ENCODE measurements at places on chromosomes 2 and 18.

- no peak for DNase-seq
Observed at GRCh38 chr2:176484838-176485237, 215.6 kb downstream of the MTX2 start.

- no peak for DNase-seq
Observed at GRCh38 chr2:237465515-237466148, 21.4 kb upstream of the MLPH start.

DNA sequence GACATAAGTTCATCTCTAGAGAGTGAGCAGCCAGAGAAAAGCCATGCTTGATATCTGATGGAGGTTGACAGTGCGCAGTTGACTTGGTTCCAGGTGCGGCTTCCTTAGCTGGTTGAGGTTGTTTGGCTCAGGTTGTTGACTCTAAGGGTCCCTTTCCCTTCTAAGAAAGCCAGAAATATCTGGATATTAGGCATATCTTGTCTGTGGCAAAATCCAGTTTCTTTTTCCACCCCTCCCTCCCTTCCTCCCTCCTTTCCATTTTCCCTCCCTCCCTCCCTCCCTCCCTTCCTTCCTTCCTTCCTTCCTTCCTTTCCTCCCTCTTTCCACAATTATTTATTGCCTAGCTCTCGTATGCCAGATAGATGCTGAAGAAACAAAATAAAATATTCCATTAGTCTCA lies 82.6 kb upstream of the TNP1 start:
- no peak for DNase-seq

- no peak for DNase-seq
Observed at GRCh38 chr2:59899692-59900091, 653.8 kb downstream of the BCL11A start.

DNA sequence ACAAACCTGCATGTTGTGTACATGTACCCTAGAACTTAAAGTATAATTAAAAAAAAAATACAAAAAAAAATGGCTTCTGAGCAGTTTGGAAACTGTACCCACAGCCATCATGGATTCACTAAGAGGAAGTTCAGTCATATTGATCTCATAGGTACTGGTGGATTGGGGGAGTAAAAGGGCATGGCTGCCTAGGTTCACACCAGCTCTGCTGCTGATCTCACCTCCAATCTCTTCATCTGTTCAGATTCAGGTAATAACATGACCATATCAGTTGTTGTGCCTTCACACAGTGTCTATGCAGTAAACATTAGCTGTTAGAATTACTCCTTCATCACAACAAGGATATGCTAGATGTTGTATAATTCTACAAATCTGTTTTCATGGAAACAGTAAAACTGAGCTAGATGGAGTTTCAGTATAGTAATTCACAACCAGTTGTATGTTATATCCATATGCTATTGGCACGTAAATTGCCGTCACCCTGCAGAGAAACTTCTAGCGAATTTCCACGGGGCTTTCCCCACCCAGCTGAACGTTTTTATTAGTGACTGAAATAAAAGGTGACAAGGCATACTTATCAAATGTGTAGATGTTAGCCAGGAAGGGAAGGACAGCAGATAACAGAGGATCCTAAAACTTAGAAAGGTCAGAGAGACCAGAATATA lies 59.3 kb upstream of the ITM2C start:
- no peak for DNase-seq

DNA sequence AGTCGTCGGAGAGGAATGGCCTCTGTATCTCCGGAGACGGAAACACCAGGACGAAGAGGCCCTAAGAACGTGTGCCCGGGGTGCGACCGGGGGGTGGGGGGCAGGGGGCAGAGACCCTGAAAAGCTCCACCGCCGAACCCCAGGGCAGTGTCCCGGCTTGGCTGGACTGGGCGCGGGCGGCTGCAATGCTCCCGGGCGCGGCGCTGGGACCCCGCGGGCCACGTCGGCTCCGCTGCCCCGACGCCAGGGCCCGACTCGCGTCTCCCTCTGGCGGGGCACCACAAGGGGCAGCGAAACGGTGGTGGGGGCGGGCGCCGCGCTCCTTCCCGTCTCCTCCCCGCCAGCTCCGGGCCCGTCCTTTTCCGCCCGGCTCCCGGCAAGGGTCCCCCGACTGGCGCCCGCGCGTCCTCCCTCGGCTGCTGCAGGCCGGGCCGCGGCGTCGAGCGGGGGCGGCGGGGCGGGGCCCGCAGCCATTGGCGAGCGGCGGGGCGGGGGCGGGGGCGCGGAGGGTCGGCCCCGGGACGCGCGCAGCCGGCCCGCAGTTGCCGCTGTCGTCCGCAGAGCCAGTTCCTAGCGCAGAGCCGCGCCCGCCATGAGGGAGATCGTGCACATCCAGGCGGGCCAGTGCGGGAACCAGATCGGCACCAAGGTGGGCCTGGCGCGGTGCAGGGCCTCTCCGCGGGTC lies at the start of gene TUBB6:
Gene TUBB6, plus strand, starts transcription at position 541 of the 685 bp plus-strand sequence. Its CDS starts 52 bp downstream, at position 593.
- DNase-seq, result no peak

GRCh38 chr2:9403924-9404323 lies 19.4 kb downstream of the ITGB1BP1 start:
- DNase-seq, result no peak

DNA sequence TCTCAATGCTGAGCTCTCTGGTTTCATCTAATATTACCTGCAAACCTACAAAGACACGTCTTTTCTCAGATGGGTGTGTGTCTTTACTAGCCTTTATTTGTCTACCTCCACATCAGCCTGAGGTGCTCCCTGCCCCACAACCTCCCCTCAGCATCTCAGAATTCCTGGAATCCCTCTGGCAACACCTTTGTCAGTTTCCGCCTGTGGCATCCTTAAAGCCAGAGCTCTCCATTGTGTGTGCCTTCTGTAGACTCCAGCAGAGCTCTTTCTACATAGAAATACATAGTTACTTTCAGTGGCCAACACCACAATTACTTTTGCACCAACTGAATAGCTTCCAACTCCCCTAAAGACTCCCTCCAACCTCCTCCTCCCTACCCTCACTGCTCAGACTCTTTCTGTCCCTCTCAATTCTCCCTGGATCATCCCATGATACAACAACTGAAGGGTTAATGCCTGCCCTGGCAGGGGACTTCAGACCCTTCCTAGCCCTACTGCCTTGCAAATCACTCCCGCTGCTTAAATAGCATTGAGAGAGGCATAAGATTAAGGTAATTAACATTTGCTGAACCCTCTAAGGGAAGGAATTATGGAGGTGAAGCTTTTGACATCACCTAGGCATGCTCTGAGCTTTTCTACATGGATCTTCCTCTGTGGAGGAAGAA lies 39.6 kb upstream of the RMDN2 start:
- no peak for DNase-seq

DNA sequence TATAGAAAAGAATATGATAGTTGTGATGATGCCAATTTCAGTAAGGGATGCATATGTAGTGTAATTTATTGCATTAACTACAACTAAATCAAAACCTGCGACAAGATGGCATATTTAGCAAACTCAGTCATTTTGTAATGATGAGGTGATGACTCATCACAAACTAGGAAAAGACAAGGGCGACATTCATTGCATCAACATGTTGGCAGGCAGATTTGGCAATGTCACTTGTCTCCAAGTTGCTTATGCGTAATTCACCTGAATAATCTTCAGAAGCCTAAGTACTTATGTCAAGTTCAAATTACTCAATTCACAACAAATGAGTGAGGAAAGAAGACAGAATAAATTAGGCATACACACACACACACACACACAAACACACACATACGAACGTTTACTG lies 273.2 kb upstream of the RGPD4 start:
- DNase-seq, result no peak

DNA sequence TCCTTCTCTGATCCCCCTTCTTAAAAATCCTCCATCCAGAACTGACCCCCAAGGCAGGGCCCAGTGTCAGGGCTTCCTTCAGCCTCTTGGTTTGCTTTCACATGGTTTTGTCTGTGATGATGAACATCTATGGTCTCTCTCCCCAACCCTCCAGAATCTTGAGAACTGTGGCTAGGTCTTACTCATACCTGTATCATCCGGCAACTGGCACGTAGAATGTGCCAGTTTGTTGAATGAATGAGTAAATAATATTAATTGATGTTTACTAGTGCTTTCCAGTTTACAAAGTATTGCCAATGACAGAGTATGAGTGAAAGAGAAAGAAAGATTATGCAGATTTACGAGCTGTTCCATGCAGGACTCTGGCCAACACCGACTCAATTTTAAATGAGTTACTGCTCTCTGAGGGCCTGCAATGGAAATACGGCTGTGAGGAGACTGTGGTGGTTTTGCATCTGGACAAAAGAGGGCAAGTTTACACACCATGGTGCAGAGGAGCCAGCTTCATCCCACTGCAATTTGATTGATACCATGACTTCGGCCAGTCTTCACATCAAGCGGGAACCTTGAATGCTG lies 29.9 kb upstream of the TRIB2 start:
- DNase-seq, result no peak

DNA sequence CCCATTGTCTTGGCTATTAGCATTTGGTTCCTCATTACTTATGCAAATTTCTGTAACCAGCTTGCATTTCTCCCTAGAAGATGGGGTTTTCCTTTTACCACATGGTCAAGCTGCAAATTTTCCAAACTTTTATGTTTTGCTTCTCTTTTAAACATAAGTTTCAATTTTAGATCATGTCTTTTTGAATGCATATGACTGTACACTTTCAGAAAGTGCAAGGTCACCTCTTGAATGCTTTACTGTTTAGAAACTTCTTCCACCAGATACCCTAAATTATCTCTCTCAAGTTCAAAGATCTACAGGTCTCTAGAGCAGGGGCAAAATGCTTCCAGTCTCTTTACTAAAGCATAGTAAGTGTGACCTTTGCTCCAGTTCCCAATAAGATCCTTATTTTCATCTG lies 837.6 kb upstream of the NXPH2 start:
- no peak for DNase-seq

- no peak for DNase-seq
Observed at GRCh38 chr2:196440413-196440812, 199.1 kb upstream of the CCDC150 start.

GRCh38 chr18:27824841-27825681 lies 351.9 kb downstream of the CDH2 start:
- no peak for DNase-seq

GRCh38 chr2:172905937-172906811 lies 169.5 kb upstream of the MAP3K20 start:
- no peak for DNase-seq

DNA sequence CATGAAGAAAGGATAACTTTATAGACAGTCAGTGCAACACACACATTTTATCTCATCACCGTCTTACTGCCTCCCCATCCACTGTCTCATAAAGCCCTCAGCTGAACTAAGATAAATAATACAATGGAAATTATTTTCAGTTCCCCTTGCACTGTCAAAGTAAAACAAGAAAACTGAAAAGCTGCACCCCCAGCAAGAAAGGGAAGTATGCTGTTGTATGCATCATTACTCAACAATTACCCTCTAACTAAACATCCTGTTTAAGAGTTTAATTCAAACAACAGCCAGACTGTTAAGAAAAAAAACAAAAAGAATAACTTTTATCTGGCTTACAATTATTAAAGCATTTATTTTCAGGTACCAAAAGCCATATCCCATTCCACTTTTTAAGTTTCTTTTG lies 25.0 kb downstream of the MPPE1 start:
- DNase-seq, result no peak

GRCh38 chr18:51915176-51915575 lies 424.8 kb upstream of the DCC start:
- DNase-seq, result no peak

DNA sequence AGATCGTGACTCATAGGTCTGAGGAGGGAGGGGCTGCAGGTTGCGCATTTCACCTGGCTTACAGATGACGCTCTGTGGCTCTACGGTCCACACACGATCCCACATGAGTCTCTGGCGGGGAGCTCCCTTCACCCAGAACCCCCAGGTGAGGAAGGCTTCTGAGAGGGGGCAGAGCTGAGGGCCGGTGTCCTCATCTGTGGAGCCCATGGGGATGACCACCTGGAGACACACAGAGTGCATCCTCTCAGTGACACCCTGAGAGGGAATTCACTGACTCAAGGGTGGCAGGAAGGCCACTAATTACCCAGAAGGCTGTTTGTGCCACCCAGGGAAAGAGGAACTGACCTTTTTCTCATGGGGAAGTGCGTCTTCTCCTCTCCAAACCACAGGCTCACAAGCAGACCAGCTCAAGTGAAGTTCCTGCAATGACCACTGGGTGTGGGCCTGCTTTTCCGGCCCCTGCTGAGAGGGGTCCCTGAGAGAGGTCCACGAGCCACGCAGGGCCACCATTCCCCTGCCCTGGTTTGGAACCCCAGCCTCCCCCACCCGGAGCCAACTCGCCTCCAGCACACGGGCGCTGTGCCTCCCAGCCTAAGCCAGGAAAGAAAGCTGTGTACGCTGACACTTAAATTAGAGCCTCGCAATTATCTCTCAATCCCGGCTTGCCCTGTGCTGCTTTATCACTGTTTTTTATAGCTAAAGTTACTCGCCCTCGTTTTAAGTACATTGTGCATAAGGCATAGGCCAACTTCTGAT lies 114.1 kb downstream of the BCL11A start:
- DNase-seq, result no peak

DNA sequence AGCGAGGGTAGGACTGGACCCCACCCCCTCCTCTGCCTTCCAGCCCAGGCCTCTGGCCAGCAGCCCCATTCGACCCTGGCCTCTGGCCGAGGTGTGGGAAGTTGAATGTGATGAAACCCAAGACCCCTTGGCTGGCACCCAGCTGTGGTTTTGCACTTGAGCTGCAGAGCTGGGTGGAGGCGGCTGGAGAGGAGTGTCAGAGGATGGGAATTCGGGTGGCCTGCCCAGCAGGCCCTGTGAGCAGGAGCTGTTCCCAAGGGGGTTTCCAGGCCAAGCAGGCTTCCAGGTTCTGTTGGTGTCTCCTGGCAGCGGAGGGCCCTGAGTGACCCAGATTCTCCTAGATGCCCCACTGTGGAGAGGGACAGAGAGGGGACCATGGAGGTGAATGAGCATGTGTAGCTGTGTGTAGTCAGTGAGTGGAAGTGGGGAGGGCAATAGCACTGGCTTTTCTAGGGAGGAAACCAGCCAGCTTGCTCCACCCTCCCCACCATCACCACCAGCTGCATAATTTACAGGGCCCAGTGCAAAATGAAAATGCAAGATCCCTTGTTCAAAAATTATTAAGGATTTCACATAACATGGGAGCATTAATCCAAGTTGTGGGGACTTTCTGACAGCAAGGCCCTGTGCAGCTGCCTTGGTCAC lies 172.2 kb upstream of the HAAO start:
- no peak for DNase-seq

GRCh38 chr2:73614997-73615396 lies 27.2 kb downstream of the NAT8 start:
- no peak for DNase-seq

DNA sequence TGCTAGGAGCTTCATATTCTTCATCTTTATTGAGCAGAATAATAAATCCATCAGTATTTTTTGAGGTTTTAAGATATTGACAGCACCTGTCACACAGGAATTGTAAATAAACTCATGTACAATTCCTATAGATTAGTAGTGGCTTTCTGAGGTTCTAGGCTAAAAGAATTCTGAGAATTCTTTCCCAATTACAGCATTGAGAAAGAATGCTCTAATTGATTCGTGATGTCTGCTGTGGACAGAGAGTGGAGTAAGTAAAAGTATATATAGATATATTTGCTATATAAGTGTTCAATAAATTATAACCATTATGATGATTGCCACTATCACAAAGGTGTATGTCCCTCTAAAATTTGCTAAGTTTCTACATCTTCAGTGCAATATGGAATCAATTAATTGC lies 186.5 kb upstream of the NRP2 start:
- DNase-seq, result no peak

- DNase-seq, result no peak
Observed at GRCh38 chr2:11856095-11856494, 109.7 kb downstream of the LPIN1 start.

- no peak for DNase-seq
Observed at GRCh38 chr2:195477248-195477995, 179.6 kb upstream of the SLC39A10 start.

GRCh38 chr2:33077844-33078243 lies 131.1 kb downstream of the LTBP1 start:
- no peak for DNase-seq
